Stromal cell of bone marrow (primary cell): ENCODE measurements at places on chromosomes 6 and 20.

GRCh38 chr6:166997768-166998255 lies 1.4 kb upstream of the CEP43 start:
- DNase-seq = peak; percentile 53

DNA sequence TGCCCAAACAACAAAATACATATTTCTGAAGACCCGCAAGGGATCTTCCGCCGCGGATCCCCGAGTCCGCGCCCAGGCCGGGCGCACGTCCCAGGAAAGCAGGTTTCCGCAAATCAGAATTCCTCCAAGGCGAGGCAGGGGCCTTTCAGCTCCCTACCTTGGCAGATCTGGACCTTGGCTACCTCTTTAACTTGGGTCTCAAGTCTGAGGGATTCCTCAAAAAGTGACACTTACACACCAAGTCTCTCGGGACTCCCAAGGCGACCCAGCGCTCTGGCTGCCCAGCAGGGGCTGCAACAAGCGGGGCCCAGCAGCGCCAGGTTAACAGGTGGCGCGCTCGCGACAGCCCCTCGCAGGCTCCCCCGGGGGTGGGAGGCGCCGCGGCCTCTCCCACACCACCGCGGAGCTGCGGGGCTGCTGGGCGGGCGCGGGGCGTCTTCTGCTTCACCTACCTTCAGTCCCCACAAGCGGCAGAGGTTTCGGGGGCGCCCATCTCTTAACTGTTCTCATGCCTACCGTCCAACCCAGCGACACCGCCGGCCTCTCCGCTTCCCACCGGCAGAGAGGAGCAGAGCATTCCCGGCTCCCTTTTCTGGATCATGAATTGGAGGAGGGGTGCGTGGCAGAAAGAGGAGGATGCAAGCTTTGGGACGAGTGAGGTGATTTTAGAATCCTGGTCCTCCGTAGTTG lies 414 bp downstream of the SIM1 start:
- DNase-seq = no peak

- DNase-seq = no peak
Measured at GRCh38 chr20:8571611-8572010, 439.5 kb downstream of the PLCB1 start.

DNA sequence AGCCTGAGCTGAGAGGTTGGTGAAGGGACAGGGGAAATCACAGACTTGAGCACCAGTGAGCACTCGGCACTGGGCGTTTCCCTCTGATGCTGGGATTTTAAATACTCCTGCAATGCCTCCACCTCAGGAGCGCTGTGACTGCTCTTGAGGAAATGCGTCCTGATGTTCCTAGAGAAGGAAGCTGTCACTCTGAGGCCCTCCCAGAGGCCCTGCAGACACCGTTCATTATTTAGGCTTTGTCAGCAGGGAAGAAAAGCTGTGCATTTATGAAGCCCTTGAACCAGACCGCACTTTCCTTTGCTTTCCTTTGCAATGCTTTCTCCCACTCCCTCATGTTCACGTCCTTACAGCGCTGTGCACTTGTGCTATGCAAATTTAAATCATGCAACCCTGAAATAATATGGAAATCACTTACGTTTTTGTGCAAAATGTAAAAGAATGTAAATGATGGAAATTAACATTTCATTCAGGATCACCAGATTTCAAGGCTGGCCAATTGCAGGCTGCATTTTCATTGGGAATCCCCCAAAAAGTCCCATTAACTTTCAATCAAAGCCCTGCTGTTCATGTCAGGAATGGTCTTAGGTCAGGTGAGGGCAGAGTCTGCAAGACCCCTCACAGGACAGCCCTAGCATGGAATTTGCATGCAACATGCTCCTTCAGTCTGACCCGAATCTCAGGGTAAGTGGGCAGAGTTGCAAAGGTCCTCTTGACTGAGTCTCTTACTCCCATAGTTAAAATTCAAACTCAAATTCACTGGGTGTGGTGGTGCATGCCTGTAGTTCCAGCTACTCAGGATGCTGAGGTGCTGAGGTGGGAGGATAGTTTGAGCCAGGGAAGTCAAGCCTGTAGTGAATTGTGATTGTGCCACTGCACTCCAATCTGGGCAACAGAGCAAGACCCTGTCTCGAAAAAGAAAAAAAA lies 45.8 kb upstream of the SYNDIG1 start:
- no peak for DNase-seq

- DNase-seq = no peak
Measured at GRCh38 chr20:16916165-16916564, 168.0 kb downstream of the OTOR start.

DNA sequence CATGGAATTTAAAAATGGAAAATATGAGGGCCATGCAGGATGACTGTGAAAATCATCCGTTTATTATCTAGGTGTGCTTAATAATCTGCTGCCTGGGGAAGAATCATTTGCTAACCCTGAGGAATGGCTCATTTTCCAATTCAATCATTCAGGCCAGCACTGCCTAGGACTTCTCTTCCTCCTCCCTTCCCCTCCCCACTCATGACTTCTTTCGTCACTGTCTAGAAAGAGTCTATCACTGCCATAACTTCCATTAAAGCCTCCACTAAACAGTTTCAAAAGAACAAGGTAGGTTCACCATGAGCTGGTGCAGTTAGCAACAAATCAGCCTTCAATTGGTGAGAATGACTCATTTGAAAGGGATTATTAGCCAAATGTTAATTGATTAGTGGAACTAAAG lies 43.9 kb downstream of the TSHZ2 start:
- DNase-seq = no peak
